ENCODE measurements at places on chromosomes 2 and 18.

- DNase-seq: no peak
- no peak overlapping the region for H3K4me3 ChIP-seq
- no peaks in the 10 kb centered on the region for H3K4me1 ChIP-seq
- H3K27me3 ChIP-seq: no peaks in the 10 kb centered on the region
- H3K27ac ChIP-seq: no peak overlapping the region
- no peaks in the 10 kb centered on the region for H3K36me3 ChIP-seq
Measured at GRCh38 chr2:235286622-235287374, 207.0 kb upstream of the AGAP1 start.

DNA sequence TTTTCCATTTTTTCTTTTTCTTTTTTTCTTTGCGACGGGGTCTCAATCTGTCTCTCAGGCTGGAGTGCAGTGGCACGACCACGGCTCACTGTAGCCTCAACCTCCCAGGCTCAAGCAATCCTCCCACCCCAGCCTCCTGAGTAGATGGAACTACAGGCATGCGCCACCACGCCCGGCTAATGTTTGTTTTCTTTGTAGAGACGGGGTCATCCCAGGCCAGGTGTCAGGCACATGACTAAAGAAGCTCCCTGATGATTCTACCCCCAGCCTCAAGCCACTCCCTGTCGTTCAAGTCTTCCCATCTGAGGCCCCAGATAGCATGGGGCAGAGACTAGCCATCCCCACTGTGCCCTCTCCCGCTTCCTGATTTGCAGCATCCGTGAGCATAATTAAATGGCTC, 9.8 kb upstream of the FZD5 start:
- H3K4me3 ChIP-seq: no peak overlapping the region
- H3K27me3 ChIP-seq: no peaks in the 10 kb centered on the region
- H3K36me3 ChIP-seq: no peaks in the 10 kb centered on the region
- no peaks in the 10 kb centered on the region for H3K4me1 ChIP-seq
- H3K27ac ChIP-seq: no peak overlapping the region

DNA sequence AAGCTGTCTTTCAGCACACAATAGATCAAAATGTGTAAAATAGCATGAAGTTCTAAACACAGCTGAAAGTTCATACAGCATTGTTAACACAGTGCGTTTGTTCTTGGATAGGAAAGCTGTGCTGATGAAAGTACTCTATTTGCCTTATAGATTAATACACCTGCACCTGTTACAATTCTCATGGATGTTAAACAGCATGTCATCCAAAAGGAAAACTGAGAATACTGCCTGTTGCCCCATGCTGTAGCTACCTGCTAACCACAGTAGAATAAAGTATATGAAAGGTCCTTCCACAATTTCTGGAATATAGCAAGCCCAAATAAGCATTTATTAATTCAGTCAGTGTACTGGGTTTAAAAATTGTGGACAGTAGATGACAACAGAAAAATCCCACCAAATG, 166.7 kb upstream of the DTNA start:
- H3K27ac ChIP-seq: no peak overlapping the region
- DNase-seq: no peak
- H3K36me3 ChIP-seq: no peaks in the 10 kb centered on the region
- H3K4me1 ChIP-seq: no peaks in the 10 kb centered on the region
- no peak overlapping the region for H3K4me3 ChIP-seq
- no peaks in the 10 kb centered on the region for H3K27me3 ChIP-seq

- H3K27me3 ChIP-seq: peaks cover 5% of the 10 kb centered on the region
- H3K36me3 ChIP-seq: no peaks in the 10 kb centered on the region
- H3K4me3 ChIP-seq: no peak overlapping the region
- no peaks in the 10 kb centered on the region for H3K4me1 ChIP-seq
- H3K27ac ChIP-seq: no peak overlapping the region
Measured at GRCh38 chr18:3715231-3716080, 265.5 kb downstream of the TGIF1 start.

DNA sequence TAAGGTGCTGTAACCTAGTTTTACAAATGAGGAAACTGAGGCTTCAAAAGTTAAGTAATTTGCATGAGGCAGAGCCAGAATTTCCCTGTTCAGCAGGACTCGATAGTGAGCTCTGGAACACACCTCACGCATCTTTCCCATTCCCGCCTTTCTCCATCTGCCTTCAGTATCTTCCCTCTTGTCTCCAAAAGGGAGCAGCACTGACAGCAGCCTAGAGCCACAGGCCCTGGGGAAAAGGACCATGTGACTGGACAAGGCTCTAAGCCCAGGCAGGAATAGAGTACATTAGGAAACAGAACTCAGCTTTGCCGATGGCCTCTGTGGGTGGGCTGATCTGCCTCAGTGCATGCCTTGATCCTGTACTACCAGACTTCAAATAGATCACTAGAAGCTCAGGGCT, 21.5 kb downstream of the GPR155 start:
- no peak overlapping the region for H3K4me3 ChIP-seq
- peaks cover 10% of the 10 kb centered on the region for H3K36me3 ChIP-seq
- no peaks in the 10 kb centered on the region for H3K27me3 ChIP-seq

- H3K27me3 ChIP-seq: peaks cover 5% of the 10 kb centered on the region
- no peaks in the 10 kb centered on the region for H3K36me3 ChIP-seq
- H3K27ac ChIP-seq: no peak overlapping the region
- no peak overlapping the region for H3K4me3 ChIP-seq
- H3K4me1 ChIP-seq: no peaks in the 10 kb centered on the region
- no peak for DNase-seq
Measured at GRCh38 chr2:44817256-44817655, 124.2 kb upstream of the SIX3 start.

GRCh38 chr2:225017713-225018112, 24.6 kb downstream of the DOCK10 start:
- H3K36me3 ChIP-seq: peaks cover 3% of the 10 kb centered on the region
- peaks cover 13% of the 10 kb centered on the region for H3K4me1 ChIP-seq
- no peaks in the 10 kb centered on the region for H3K27me3 ChIP-seq
- no peak overlapping the region for H3K4me3 ChIP-seq

DNA sequence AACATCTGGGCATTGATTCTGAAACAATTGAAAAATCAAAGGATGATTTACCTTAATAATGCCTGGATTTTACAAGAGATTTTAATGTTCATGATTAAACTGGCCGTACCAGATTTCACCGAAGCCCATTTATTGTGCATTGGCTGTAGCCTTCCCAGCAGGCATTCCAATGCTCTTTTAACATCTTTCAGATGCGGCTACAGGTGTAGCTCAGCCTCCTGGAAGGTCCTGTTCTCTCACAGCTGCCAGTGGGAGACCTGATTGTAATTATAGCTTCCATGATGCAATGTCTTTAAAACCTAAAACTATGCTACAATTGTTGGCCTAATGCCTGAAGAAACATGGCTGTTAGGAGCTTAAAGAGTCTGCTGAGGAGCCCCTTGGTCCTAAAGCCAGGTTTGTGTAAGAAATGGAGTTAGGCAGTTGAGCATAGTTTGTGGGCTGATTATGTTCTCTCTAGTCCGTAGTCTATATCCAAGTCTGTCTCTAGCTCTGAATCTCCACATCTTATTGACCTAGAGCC, 147.4 kb downstream of the CERS6 start:
- no peak overlapping the region for H3K4me3 ChIP-seq
- DNase-seq: no peak
- no peaks in the 10 kb centered on the region for H3K27me3 ChIP-seq
- no peak overlapping the region for H3K27ac ChIP-seq

- H3K27ac ChIP-seq: no peak overlapping the region
- H3K36me3 ChIP-seq: no peaks in the 10 kb centered on the region
- no peaks in the 10 kb centered on the region for H3K27me3 ChIP-seq
- no peak overlapping the region for H3K4me3 ChIP-seq
- no peak for DNase-seq
Measured at GRCh38 chr2:12168791-12169388, 422.5 kb downstream of the LPIN1 start.

DNA sequence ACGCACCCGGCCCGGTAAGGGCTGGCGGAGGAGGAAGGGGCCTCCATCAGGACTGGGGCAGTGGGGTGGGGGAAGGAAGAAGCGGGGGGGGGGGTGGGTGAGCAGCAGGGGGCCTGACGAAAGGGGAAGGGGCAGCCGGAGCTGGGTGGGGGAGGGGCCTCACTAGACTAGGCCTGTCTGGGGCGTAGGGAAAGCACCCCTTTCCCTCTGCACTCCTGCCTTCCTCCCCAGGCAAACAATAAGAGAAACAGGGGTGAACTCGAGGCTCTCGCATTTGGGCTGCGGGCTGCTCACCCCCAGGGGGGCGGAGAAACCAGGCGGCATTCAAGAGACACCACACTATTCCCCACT, 82.7 kb upstream of the POMC start:
- peaks cover 22% of the 10 kb centered on the region for H3K36me3 ChIP-seq
- H3K27me3 ChIP-seq: no peaks in the 10 kb centered on the region
- DNase-seq: no peak
- peak overlapping the region; percentile 68 for H3K4me3 ChIP-seq
- peak overlapping the region; percentile 59 for H3K27ac ChIP-seq
- peaks cover 11% of the 10 kb centered on the region for H3K4me1 ChIP-seq

GRCh38 chr2:238999291-238999741, 151.4 kb downstream of the TWIST2 start:
- H3K36me3 ChIP-seq: no peaks in the 10 kb centered on the region
- DNase-seq: no peak
- no peak overlapping the region for H3K4me3 ChIP-seq
- no peaks in the 10 kb centered on the region for H3K27me3 ChIP-seq
- no peak overlapping the region for H3K27ac ChIP-seq

GRCh38 chr2:65576861-65577601, 144.6 kb upstream of the SPRED2 start:
- H3K36me3 ChIP-seq: no peaks in the 10 kb centered on the region
- H3K27ac ChIP-seq: no peak overlapping the region
- no peak overlapping the region for H3K4me3 ChIP-seq
- no peaks in the 10 kb centered on the region for H3K4me1 ChIP-seq
- no peak for DNase-seq
- no peaks in the 10 kb centered on the region for H3K27me3 ChIP-seq

DNA sequence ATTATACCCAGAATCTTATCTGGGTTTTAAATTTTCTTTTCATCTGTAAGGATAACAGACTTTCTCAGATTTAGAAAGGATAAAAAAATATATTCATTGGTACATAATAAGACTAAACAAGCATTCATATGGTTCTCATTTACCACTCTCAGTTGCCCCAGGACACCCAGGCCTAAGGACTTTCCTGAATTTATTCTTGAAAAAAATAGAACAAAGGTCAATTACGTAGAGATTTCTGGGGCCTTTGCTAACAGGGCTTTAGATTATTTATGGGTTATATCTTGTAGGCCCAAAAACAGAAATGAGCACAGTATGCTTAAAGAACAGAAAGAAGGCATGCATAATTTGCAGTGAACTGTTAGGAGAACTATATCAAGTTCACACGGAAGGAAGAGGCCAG, 269.0 kb upstream of the COL3A1 start:
- no peaks in the 10 kb centered on the region for H3K4me1 ChIP-seq
- no peak overlapping the region for H3K27ac ChIP-seq
- H3K36me3 ChIP-seq: no peaks in the 10 kb centered on the region

Data from effector memory CD4-positive, alpha-beta T cell (primary cell).